ENCODE measurements at places on chromosomes 16 and 17. TPM values are rescaled to one million over a fixed set of nuclear protein-coding genes. Genes with fewer than 3 reads are reported as not detected.

- no peaks in the 10 kb centered on the region for H3K36me3 ChIP-seq
- no peak for DNase-seq
- H3K27ac ChIP-seq, result no peak overlapping the region
- H3K4me1 ChIP-seq, result no peaks in the 10 kb centered on the region
These were observed 45.6 kb downstream of the METRNL start for GRCh38 chr17:83124871-83125514.

DNA sequence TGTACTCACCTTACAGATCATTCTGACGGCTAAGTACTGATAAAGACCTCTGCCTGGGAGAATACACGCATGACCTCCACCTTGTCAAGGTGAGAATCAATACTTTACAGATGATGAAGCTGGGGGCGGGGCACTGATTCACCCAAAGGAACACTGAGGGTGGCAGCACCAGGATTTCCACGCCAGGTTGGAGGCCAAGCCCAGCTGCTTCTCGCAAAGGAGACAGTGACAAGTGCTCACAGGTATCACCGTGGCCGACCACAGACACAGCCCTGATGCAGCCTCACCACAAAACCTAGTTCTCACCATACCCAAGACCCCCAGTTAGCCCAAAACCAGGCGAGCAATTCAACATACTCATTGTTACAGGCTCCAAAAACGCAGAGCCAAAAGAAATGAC lies 434.2 kb downstream of the SOX9 start:
- peaks cover 9% of the 10 kb centered on the region for H3K27me3 ChIP-seq
- no peaks in the 10 kb centered on the region for H3K4me1 ChIP-seq
- no peaks in the 10 kb centered on the region for H3K36me3 ChIP-seq
- DNase-seq, result no peak
- no peak overlapping the region for H3K4me3 ChIP-seq

- H3K4me3 ChIP-seq, result no peak overlapping the region
- no peaks in the 10 kb centered on the region for H3K36me3 ChIP-seq
- DNase-seq, result no peak
These were observed 112.9 kb downstream of the SEC14L1 start for GRCh38 chr17:77253611-77254051.

DNA sequence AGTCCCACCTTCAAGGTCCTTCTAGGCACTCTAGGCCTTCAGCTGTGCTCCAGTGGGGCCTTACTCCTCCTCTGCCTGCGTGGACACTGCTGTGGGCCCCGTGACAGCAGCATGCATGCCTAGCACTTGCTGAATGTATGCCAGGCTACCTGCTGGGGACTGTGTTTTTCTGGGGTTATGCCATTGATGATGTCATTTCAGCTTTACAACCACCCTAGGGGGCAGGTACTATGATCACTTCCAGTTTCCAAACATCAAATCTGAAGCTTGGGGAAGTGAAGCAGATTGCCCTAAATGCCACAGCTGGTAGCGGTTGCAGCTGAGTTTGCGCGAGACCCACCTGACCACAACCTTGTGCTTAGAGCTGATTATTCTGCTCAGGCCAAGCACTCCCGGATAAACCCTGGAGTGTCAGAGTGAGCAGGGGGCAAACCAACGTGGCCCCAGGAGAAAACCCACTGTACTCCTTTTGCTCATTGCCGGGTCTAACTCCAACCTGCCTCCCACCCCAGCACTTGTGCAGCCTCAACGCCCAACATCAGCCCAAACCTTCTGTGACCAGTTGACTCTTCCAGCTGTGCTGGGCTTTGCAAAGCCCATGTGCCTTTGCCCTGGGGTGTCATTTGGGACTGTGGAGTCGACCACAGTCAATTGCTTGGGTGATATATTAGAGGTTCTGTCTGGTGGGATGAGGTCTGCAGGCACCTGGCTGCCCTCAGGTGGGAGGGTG lies 168.4 kb downstream of the ENGASE start:
- H3K27me3 ChIP-seq, result peaks cover 47% of the 10 kb centered on the region
- no peaks in the 10 kb centered on the region for H3K36me3 ChIP-seq
- no peak overlapping the region for H3K4me3 ChIP-seq

GRCh38 chr16:12951976-12952375 lies 50.6 kb downstream of the SHISA9 start:
- H3K4me3 ChIP-seq, result no peak overlapping the region
- DNase-seq, result no peak
- no peaks in the 10 kb centered on the region for H3K27me3 ChIP-seq
- no peaks in the 10 kb centered on the region for H3K4me1 ChIP-seq
- no peak overlapping the region for H3K27ac ChIP-seq
- H3K36me3 ChIP-seq, result no peaks in the 10 kb centered on the region

DNA sequence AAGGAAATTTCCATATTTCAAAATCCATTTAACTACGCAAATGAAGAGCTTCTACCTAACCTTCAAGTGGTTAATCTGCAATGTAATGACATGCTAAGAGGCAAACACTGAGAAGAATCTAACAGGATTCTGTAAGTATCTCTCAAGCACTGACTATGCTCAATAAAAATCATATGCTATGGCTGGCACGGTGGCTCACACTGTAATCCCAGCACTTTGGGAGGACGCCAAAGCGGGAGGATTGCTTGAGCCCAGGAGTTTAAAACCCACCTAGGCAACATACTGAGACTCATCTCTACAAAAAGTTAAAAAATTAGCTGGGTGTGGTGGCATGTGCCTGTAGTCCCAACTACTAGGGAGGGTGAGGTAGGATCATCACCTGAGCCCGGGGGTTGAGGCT lies 32.7 kb downstream of the GNA13 start:
- H3K36me3 ChIP-seq, result peaks cover 7% of the 10 kb centered on the region
- no peak for DNase-seq
- no peak overlapping the region for H3K4me3 ChIP-seq
- no peak overlapping the region for H3K27ac ChIP-seq
- no peaks in the 10 kb centered on the region for H3K27me3 ChIP-seq

DNA sequence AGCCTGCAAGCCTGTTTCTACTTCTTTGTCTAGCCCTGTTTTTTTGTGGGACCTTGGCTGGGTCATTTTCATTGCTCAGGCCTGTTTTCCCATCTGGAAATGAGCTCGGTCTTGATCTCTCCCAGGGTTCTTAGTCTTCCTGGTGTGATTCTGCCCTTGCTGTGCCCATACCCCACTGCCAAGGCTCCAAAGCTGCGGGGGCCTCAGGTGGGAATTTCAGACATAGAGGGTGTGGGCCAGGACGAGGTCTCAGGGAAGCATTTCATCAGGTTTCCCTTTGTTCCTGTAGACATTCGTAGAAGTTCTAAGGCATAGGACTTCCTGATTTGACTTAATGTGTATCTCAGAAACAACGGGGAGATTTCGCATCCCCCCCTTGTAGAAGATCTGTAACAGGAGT lies 5.8 kb downstream of the MPRIP start:
- H3K27ac ChIP-seq, result peak overlapping the region; percentile 91
- H3K27me3 ChIP-seq, result no peaks in the 10 kb centered on the region
- peaks cover 83% of the 10 kb centered on the region for H3K4me1 ChIP-seq

DNA sequence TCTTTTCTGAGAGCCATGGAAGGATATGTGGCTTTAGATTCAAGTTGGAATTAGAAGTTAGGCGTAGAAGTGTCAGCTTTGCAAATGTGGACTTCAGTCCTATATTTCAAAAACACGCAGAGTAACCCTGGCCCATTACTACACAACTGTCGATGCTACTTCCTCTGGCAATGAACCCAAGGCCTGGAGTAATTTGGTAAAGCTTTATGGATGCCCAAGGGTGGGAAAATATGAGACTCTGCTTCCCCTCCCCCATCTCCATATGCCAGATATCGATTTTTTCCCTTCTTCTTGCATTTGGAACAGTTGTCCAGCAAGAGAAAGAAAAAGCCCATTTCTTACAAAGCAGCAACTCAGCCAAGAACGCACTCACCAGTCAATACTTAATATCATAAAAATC lies 2.9 kb upstream of the MAP1LC3B start:
- DNase-seq, result no peak
- no peaks in the 10 kb centered on the region for H3K27me3 ChIP-seq
- H3K36me3 ChIP-seq, result no peaks in the 10 kb centered on the region
- no peak overlapping the region for H3K4me3 ChIP-seq
- peaks cover 26% of the 10 kb centered on the region for H3K4me1 ChIP-seq
- no peak overlapping the region for H3K27ac ChIP-seq

- peaks cover 98% of the 10 kb centered on the region for H3K4me1 ChIP-seq
- DNase-seq, result no peak
- no peaks in the 10 kb centered on the region for H3K27me3 ChIP-seq
- no peaks in the 10 kb centered on the region for H3K36me3 ChIP-seq
- H3K4me3 ChIP-seq, result no peak overlapping the region
These were observed 316.3 kb downstream of the SEC14L1 start for GRCh38 chr17:77456951-77457548.

DNA sequence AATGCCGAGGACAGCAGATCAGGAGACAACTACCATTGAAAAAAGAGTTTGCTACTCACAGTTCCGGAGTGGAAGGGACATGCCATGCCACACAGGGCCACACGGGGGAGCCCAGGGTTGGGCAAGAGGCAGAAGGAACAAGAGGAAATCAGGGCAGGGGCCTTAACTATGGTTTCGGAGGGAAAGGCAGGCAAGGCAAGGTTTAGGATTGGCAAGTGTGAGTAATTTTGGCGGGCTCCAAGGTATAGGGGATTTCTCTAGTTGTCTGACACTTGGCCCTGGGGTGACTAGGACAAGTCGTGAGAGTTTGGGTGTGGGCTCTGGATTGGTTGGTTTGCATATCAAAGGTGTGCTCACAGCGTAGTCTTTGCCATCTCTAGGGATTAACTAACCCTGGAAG lies 27.0 kb upstream of the NTN1 start:
- DNase-seq, result peak; percentile 41
- peaks cover 6% of the 10 kb centered on the region for H3K27me3 ChIP-seq
- H3K27ac ChIP-seq, result no peak overlapping the region
- H3K36me3 ChIP-seq, result no peaks in the 10 kb centered on the region
- no peak overlapping the region for H3K4me3 ChIP-seq

DNA sequence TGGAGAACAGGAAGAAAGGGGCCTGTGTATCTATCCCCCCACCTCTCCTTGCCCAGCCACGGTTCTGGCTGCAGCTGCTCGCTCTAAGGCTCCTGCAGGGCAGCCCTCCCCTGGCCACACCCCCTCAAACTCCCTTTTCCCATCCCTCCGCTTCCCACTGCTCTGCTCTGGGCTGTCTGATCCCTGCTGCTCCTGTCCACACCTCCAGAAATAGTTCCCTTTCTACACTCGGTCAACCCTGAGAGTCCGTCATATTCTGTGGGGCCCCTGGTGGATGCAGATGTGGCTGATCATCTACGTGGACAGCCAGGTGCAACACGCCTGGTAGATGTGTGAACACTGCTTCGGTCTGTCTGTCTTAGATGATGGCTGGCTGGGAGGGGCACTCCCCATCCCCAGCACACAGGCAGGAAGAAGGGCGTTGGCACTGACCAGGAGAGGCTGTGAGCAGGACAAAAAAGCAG lies 19.3 kb upstream of the KRT19 start:
- H3K27me3 ChIP-seq, result no peaks in the 10 kb centered on the region
- no peak overlapping the region for H3K27ac ChIP-seq
- DNase-seq, result no peak
- H3K4me3 ChIP-seq, result no peak overlapping the region
- H3K36me3 ChIP-seq, result no peaks in the 10 kb centered on the region

CHRNE gene
- 0.46 TPM for total RNA-seq

PLA2G10 gene
- not detected for total RNA-seq

SRCIN1 gene
- 1.1 TPM for total RNA-seq

CD7 gene
- not detected for total RNA-seq

CCL14 gene
- total RNA-seq, result 3.6 TPM

Measured in heart right ventricle (tissue), 16 donors.